Left renal pelvis (tissue), 4 donors: ENCODE measurements at places on chromosomes 6 and 20. TPM values are rescaled to one million over a fixed set of nuclear protein-coding genes. Genes with fewer than 3 reads are reported as not detected.

DNA sequence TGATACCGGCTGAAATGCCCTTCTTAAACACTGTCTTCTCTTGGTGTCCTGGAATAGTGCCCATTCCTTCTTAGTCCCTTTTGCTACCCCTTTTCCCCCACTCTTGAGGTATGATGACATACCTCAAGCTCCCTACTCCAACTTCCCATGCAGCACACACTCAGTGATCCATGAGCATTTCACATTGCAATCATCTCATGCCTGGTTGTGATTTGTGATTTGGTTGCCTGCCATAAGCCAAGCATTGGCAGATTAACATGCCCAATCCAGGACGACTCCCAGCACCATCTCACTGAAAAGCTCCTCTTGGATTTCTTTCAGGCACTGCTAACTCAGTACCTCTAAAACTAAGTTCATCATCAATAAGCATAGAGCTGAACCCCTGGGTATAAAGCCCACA, 14.7 kb upstream of the PTPRA start:
- DNase-seq = no peak

GRCh38 chr6:57310817-57311157, 6.6 kb upstream of the PRIM2 start:
- DNase-seq = no peak

- DNase-seq = no peak
These were observed 5.8 kb downstream of the KIAA0319 start for GRCh38 chr6:24640166-24640565.

- DNase-seq = no peak
These were observed 6.6 kb upstream of the SERPINB6 start for GRCh38 chr6:2977799-2978590.

DNA sequence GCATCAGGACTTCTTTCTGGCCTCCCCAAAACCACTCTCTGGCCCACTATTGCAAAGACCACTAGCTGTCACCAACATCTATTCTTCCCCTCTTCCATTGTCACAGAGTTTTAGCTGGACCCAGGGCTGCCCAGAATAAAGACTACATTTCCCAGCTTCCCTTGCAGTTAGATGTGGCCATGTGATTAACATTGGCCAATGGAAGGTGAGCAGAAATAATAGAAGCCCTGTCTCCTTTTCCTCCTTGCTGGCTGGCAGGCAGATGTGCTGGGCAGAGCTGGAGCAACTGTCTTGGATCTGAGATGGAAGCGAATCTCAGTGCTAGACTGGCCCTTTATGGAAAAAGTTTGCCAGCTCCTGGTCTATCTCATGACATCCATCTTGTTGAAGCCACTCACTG, 97.0 kb downstream of the KCNB1 start:
- no peak for DNase-seq

SLC26A8 gene
- 0.81 TPM for polyA plus RNA-seq
